A673 (cell line): ENCODE measurements at places on chromosomes 6 and 20.

DNA sequence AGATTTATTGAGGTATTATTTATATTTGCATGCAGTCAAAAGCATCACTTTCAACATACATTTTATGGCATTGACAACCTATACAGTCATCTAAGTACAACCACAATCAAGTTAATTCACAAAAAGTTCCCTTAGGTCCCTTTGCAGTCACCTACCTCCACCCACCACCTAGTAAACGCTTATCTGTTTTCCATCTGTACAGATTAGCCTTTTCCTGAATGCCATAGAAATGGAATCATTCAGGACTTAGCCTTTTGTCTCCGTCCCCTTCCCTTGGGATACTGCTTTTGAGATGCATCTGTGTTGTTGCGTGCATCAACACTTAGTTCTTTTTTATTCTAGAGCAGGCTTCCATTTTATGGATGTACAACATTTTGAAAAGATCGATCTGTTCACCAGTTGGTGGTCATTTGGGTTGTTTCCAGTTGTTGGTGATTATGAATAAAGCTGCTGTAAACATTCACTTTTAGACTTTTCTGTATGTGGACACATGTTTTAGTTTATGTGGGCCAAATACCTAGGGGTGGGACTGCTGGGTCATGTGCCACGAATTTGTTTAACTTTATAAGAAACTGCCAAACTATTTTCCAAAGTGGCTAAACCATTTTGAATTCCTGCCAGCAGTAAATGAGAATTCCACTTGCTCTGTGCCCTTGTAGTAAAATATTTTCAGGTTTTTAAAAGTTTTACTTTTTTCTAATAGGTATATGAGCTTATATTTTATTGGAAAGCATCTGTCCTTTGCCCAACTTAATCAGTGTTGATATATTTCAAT, 17.6 kb upstream of the IFNGR1 start:
- no peak for DNase-seq

GRCh38 chr6:24883618-24884017, 52.1 kb downstream of the RIPOR2 start:
- no peak for DNase-seq

DNA sequence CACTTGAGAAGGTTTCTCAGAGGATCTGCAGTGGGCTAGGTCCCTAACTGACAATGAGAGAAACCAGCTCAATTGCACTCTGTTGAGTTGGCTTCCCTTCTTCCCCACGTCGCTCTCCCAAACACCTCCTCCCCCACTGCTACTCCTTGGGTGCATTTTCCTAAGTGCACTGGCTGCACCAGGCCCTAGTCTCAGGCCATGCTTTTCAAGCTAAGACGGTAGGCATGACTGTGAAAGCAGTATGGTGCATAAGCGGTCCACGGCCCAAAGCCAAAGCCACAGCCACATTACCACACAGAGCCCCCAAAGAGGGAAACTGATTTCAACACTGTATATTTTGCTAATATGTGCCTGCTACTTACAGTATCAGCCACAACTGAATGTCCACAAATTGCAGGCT, 62.1 kb upstream of the RBM24 start:
- DNase-seq, result no peak

DNA sequence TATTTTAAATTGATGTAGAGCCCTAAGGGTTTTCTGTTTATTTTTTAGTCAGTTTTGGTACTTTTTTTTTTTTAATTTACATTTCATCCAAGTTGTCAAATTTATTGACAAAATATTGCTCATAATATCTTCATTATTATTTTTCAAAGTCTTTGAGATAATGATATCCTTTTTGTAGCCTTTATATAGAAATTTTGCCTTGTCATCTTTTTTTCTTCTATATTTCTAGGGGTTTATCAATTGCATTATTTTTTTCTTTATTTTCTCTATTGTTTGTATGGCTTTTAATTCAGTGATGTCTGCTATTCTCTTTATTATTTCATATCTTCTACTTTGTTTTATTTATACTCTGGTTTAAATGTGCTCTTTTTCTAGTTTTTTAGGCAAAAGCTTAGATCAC, 863.0 kb upstream of the GJE1 start:
- no peak for DNase-seq

DNA sequence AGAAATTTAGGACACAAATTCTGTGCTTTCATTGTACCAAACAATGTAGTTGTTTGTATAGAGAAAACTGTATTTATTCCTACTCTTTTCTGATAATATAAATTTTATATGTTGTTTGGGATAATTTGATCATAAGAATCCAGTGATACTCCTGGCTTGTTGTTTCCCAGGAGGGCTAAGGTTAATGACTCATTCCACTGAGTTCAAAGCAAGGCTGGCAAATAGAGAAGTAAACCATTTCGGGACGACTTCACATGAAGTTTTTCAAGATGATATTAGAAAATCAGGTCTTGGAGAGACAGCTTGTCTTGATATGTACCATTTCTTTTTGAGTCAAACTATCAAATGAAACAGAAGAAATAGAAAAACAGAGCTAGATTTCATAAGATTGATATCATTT, 326.1 kb upstream of the CNR1 start:
- DNase-seq, result no peak

- DNase-seq, result peak; percentile 78
These were observed 637 bp downstream of the ARID1B start for GRCh38 chr6:156777577-156778453.

GRCh38 chr20:50724851-50725723, 6.3 kb upstream of the PARD6B start:
- DNase-seq, result peak; percentile 87

- DNase-seq, result no peak
These were observed 141.1 kb downstream of the CEBPB start for GRCh38 chr20:50331469-50332363.
